ENCODE measurements at places on chromosomes 6 and 20.

GRCh38 chr20:1177680-1178079 lies 7.1 kb downstream of the TMEM74B start:
- no peak for DNase-seq

DNA sequence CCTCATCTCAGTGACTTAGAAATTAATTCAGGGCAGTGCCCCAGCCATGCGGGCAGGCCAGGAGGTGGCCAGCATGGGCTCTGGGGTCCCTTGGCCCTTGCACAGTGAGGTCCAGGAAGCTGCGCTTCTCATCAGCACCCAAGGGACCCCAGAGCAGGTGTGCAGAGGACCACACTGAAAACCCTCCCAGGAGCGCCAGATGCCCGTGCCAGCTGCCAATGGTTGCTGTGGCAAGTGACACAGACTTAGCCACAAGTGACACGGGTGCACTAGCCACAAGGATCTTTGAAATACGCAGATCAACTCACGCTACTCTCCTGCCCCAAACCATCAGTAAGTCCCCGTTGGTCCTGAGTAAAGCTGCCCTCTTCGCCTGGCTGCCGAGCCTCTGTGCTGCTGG lies 88.1 kb downstream of the ERMARD start:
- no peak for DNase-seq

DNA sequence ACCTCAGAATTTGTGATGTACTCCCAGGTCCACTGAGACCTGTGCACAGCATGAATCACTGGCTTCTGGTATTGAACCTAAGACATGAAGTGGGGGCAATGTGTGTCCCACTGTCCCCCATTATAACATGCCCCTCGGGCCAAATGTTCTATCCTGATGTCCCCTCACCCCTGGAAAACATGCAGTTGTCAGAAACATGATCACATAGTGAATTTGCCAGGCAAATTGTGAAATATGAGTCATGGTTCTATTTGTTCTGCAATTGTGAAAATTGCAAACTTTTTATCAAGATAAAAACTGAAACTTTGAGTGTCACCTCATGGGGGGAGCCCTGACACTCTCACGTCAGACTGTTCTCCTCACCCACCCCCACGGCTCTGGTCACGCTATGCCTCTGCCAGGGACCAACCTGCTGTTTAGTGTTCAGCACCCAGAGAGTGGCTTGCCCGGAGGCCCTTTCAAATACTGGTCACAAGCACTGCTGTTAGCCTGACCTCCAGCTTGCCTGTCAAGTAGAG lies 305.3 kb downstream of the CLIC5 start:
- peak; percentile 83 for DNase-seq

DNA sequence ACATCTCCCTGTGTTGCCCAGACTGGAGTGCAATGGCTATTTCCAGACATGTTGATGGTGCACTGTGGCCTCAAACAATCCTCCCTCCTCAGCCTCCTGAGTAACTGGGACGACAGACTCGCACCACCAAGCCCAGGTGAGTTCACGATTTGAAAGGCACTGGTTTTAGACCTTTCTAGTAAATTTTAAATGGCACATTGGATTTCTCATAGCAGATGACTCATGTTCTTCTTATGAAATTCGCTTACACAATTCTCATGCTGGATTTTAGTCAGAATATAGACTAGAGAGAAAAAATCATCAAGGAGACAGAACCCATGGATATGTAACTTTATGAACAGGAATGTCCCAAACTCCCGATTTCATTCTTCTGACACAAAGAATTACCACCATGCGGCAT lies 18.1 kb upstream of the PXDC1 start:
- DNase-seq, result no peak

- DNase-seq, result peak; percentile 19
Observed at GRCh38 chr6:136784910-136785746, 7.1 kb downstream of the MAP3K5 start.

GRCh38 chr20:1338096-1338495 lies 9.2 kb upstream of the SDCBP2 start:
- no peak for DNase-seq

Measured in stimulated activated CD4-positive, alpha-beta T cell treated with anti-CD3 and anti-CD28 coated beads, Interleukin-4, amount 100 ng/mL, for 48 hours (primary cell).